ENCODE measurements at places on chromosomes 7 and 10.

DNA sequence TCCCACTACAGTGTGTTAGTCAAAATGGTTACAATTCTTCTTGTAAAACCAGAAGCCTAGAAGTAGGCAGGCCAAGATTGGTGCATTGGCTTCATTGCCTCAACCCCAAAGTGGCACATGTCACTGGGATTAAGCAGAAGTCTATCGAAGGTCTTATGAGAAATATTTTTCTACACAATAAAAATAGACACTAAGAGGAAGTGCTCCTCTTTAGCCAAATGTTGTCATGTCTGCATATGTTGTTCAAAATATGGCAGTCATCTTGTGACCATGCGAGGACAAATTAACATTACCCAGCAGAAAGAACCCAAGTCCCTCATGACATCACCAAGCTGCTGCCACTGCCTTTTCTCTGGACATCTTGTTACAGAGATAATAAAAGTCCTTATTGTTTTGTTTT, 6.3 kb upstream of the NSMCE4A start:
- DNase-seq, result no peak

DNA sequence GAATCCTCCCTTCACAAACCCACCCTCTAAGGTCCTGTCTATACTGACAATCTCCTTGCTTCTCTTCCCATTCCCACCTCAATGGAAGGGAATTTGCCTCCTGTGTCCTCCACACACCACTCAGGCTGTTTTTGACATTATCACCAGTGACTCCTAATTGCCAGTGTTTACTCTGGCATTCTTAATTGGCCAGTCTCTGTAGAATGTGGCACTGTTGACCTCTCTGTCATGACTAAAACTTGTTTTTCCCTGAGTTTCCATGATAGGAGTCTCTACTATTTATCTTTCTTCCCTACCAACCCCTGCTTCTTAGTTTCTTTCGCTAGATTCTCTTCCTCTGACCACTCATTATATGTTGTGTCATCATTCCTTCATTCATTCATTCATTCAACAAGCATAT, 12.1 kb downstream of the SLC16A12 start:
- no peak for DNase-seq

- no peak for DNase-seq
These were observed 59.3 kb downstream of the OAT start for GRCh38 chr10:124359336-124359832.

- DNase-seq, result no peak
These were observed 31.7 kb downstream of the STAM start for GRCh38 chr10:17675638-17676037.

- DNase-seq, result no peak
These were observed 91.3 kb upstream of the KCTD7 start for GRCh38 chr7:66537380-66537779.

GRCh38 chr7:87934699-87935383, 790 bp downstream of the ADAM22 start:
- DNase-seq, result no peak

- DNase-seq, result no peak
These were observed 136.3 kb downstream of the KCNMA1 start for GRCh38 chr10:77501152-77501845.

DNA sequence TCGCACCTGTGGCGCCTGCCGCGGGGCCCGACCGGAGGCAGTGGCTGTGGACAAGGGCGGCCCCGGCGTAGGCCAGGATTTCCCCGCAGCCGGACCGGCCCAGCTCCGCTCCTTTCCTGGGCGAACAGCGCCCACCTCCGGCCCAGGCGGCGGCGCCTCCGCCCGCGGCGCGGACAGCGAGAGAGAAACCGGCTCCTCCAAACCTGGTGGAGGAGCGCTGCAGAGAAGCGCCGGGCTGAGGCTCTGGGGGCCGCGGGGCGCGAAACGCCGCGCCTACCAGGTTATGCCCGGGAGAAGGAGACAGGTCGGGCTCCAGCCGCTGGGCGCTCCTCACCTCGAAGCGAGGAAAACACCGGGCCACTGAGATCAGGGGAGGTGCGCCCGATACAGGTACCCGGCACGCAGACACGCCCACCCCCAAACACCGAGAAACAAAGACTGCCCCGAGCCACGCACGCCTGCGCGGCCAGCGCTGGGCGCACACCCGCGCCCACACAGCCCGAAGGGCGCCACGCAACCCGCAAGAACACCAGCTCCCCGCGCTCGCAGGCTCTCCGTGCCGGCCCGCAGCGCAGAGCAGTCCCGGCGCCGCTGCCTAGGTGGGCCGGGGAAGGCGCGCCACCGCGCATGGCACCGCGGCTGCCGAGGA, 3.3 kb downstream of the GRID1 start:
- no peak for DNase-seq

DNA sequence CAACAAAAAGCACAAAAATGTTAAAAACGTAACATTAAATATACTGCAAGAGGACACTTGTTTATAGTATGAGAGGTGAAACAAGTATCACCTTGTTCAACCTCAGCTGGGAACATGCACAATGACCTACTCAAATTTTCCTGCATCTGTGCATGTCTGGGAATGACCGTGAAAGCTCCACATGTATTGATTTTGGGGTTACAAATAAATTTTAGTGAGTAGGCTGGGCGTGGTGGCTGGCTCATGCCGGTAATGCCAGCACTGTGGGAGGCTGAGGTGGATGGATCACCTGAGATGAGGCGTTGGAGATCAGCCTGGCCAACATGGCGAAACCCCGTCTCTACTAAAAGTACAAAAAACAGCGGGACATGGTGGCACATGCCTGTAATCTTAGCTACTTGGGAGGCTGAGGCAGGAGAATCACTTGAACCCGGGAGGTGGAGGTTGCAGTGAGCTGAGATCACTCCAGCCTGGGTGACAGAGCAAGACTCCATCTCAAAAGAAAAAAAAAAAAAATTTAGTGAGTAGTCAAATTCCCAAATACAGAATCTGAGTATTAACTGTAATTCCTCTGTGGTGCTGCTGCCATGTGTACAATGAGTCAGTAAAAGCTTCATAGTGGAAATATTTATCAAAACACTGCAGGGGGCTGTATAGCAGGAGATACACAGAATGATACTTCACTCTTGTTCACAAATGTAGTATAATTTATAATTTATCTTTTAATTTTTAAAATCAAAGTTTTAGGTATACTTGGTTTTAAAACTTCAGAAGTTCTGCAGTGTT, 41.1 kb downstream of the SUGCT start:
- DNase-seq, result no peak

DNA sequence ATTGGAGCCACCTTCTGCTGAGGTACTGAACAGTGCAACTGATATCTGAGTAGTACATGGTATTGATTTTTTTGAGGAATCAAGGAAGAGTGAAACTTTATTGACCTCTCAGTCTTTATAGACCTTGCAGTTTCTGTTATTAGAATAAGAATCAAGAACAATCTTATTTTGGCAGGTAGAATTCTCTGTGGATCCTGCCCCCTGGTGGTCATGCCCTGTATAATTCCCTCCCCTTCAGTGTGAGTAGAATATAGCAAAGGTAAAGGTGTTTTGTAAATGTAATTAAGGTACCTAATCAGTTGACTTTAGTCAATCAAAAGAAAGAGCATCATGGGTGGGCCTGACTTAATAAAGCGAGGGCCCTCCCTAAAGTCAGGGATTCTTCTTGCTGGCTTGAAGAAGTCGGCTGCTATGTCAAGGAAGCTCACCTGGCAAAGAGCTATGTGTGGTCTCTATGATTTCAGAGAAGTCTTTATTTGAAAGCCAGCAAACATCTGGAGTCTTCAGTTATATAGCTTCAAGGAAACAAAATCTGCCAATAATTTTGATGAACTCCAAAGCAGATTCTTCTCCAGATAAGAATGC, 142.8 kb downstream of the LSM5 start:
- peak; percentile 37 for DNase-seq

DNA sequence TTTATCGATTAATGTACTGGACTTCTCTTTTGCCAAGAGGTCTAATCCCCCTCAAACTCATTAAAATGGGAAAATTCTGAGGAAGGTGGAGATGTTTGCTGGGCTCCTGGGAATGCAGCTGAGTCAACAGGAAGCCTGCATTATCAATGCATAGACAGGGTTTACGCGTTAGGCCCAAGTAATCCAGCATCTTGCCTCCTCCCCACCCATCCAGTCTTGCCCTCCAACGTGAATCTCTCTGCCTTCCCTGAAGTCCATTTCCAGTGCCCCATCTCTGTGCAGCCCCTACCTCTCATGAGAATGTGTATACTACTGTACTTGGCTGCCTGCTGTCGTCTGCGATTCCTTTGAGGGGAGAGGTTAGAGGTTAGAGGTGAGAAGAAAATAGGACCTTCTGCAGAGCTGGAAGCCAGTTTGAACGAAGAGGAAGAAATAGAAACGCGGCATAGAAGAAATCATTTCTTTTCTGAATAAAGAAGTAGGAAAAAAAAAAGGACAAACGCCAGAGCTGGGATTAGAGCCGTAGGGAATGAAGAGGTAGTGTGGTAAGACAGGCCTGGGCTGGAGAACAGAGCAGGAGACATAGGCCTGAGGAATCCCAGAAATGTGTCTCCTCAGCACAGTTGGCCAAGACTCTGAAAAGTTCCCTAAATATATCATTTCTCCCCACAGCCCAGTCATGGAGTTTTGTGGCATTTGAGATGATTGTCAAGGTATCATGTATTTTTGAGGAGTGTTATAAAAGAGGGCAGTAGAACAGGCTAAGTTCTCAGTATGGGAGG, 75.6 kb downstream of the MYOF start:
- no peak for DNase-seq

DNA sequence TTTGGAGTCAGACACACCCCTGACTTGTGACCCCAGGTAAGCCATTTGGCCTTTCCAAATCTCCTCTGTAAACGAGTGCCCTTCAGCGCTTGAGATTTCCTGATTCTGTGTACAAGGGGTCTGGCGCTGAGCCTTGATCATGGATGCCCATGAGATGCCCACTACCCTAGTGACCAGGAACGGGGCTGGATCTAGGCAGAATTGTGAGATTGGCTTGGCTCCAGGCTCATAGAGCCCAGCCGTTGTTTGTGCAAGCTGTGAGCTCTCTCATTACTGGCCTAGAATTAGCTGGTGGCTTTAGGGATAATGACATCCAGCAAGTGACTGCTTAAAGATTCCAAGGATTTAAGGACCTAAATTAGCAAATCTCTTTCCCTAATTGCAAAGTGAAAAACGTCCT, 84.9 kb downstream of the CAMK1D start:
- no peak for DNase-seq

DNA sequence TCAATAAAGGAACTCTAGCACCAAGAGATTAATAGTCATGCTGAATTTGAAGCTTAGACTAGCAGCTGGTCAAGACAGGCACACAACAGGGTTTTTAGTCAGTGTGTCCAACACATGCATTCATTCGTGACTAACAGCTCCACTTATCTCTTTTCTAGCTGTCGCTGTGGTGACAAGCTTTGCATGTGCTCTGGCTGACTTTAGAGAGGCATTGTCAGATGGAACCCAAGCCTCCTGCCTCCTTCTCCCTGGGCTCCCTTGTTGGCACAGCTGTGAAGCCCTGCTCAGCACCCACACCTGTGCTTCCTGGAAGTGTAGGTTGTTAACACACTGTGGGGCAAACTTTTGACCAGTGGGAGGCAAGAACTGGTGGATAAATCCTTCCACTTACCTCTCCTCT, 9.8 kb upstream of the AGK start:
- DNase-seq, result no peak

GRCh38 chr7:50978633-50979215, 196.0 kb upstream of the GRB10 start:
- DNase-seq, result no peak

DNA sequence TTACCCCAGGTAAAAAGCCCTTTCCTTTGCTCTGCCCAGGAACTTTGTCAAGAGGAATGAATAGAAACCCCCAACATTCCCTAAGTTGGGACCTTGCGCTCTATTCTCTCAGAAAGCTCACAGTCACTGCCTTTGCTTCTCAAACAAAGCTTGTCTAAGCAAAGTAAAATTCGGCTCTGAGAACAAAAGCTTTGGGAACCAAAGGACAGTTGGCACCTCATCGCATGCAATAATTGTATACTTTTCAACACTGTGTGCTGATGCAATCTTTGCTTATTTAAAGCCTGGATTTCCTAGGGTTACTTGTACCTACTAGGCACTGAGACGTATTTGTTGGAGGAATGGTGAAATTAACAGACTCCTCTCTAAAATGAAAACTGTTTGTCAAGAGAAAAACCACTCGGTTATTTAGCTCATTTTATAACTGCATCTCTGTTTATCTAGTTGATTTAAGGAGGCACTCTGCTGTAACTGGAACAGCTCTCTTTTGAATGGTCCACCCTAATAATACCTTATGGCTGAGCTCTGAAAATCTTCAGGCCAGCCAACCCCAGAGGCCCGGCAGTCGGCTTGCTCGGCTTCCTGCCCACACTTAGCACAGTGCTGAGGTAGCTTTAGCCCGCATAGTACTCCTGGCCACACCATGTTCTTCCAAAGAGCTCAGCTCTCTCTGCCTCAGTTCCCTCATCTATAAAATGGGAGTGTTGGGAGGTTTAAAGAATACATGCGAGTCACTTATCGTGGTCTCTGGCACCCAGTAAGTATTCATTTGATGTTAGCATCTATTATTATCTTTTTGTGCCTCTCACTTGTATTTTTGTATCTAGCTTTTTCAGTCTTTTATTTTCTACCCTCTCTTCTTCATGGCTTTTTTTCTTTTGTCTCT, 80.2 kb upstream of the PRR15 start:
- DNase-seq, result no peak

- no peak for DNase-seq
These were observed 7.4 kb downstream of the PTPN12 start for GRCh38 chr7:77544518-77544917.

GRCh38 chr7:26937306-26937705, 72.9 kb upstream of the SKAP2 start:
- no peak for DNase-seq

DNA sequence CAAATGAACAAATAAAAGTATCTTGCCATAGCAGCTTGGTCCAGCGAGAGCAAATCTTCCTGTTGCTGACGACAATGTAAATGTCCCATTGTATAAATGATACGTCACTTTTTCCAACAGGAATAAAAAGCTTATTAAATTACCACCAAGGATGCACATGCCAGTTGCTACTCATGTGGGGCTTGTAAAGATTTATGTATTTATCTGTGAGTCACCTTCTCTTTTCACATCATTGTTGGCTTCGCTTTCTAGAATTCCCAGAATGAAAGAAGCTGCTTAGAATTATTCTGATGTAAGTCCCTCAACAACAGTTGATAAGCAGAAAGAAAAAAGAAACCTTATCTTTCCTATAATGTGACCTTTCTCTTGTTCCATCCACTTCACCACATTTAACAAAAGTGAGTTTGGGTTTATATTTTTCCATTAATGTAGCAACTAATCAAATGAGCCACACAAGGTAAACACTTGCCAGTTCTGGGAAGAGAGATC, 22.4 kb downstream of the DNAJC12 start:
- no peak for DNase-seq

GRCh38 chr10:29434111-29434510, 145.2 kb downstream of the LYZL1 start:
- DNase-seq, result no peak

- no peak for DNase-seq
These were observed 525 bp upstream of the CHUK start for GRCh38 chr10:100229819-100230422.

DNA sequence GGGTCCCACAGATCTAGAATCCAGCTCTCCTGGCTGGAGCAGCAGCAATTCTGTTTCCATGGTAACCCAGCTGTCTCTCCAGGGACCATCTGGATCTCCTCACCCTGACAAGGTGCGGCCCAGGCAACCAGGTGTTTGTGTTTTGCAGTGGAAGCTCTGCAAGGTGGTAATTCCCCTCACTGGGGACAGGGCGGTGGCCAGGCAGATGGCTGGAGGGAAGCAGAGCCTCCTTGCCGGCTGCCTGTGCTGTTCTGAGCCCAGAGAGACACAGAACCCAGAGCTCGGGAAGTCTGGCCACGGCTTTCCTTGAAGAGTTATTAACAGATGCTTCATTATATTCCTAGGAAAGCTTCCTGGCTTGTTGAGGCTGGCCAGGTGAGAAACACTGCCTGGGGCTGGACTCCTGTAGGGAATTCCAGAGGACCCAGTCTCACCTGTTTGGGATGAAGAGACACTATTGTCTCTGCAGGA, 118.2 kb upstream of the PPIF start:
- no peak for DNase-seq

Measured in stimulated activated CD4-positive, alpha-beta T cell treated with anti-CD3 and anti-CD28 coated beads, Interleukin-2, amount 100 ng/mL, for 48 hours (primary cell).